Thoracic aorta (tissue), 2 donors: ENCODE measurements at places on chromosomes 11 and 22.

DNA sequence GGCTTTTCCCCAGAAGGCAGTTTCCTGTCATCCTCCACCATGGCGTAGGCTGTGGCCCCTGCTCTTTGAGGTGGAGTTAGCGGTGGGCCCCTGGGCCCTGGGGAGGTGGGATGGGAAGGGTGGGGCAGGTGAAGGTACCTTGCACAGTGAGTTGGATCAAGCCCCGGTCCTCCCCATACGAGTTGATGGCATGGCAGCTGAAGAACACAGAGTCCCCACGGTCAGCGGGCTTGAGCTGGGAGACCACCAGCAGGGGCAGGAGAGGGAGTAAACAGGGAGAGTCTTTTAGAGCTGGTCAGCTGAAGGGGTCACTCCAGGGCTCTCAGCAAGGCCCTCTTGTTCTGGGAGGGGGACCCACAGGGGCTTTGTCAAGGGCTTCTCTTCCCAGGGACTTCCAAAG, 153.4 kb downstream of the CEP164 start:
- DNase-seq: no peak

GRCh38 chr11:68312780-68313573, 586 bp downstream of the LRP5 start:
- DNase-seq: no peak

GRCh38 chr11:83990160-83990733, 704.1 kb upstream of the CCDC90B start:
- no peak for DNase-seq

DNA sequence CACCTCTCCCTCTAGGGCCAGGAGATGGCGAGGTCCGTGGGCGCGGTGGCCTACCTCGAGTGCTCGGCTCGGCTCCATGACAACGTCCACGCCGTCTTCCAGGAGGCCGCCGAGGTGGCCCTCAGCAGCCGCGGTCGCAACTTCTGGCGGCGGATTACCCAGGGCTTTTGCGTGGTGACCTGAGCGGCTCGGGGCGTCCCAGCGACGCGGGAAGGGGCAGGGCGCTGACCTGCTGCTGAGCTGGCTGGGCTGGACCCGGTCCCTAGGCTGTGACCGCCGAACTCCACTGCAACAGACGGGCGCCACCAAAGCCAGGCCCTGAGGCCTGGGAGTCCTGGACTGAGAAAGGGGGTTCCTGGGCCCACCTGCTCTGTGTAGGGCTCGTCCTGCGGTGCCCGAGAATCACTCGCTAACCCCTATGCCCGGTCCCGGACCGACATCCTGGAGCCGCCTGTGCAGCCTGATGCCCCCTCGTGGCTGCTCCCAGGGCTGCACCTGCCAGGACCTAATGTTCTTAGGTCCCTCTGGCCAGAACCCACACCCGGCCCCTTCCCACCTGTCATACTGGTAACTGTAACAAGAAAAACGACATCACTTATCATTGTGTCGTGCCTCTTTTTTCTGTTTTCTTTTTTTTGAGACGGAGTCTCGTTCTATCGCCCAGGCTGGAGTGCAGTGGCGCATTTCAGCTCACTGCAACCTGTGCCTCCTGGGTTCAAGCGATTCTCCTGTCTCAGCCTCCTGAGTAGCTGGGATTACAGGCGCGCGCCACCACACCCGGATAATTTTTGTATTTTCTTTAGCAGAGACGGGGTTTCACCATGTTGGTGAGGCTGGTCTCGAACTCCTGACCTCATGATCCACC, 15.0 kb downstream of the RHOD start:
- no peak for DNase-seq

- no peak for DNase-seq
Measured at GRCh38 chr11:59532620-59533019, 21.3 kb downstream of the OR4D9 start.

DNA sequence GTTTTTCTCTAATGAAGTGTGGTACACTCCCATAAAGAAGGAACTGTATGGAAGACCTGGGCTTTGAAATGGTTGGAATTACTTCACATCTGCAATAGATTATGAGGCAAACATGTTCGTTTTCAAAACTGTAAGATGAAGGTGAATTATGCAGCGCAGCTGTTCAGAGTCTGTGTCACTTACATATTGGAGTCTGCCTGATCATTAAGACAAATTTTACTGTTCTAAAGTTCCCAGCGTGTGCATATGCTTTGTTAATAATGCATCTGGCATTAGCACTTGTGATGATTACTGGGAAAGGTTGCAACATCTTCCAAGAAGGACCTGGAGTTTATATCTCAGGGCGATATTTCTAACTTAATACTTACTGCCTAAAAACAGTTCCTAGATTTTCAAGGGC, 255.2 kb upstream of the ZC3H12C start:
- DNase-seq: no peak

DNA sequence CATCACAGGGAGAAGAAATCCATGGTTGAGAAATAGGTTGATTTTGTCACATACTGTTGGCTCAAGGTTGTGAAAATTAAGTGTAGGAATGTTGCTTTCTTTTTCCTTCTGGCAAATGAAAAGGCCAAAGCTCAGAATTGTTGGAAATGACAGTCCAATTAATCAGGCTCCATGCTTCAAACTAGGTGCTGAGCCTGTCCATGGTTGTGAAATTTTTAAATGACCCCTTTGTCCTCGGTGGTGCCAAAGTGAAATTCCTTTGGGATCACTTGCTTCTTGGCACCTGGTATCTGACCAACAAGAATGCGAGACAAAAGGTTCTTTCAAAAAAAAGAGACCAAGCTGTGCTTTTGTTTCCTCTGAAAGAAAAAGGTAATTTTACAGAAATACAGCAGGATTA, 451.9 kb downstream of the ETS1 start:
- no peak for DNase-seq

- no peak for DNase-seq
Measured at GRCh38 chr11:132589791-132590190, 942.5 kb downstream of the OPCML start.
